ENCODE measurements at places on chromosomes 12 and 14. TPM values are rescaled to one million over a fixed set of nuclear protein-coding genes. Genes with fewer than 3 reads are reported as not detected.

The TAS2R8 gene
- not detected for total RNA-seq

The OR4K17 gene
- not detected for total RNA-seq

The METTL25 gene
- 9.8 TPM for total RNA-seq

The DAO gene
- total RNA-seq: not detected

The PTCSC3 gene
- not detected for total RNA-seq

The BAZ1A gene
- 36.2 TPM for total RNA-seq

The BRI3BP gene
- total RNA-seq: 6.7 TPM

The RNASE7 gene
- 87.2 TPM for total RNA-seq

All from mammary epithelial cell (primary cell).